ENCODE measurements at places on chromosomes 4 and X.

- no peak for DNase-seq
Measured at GRCh38 chr4:183422962-183423631, 21.3 kb upstream of the CDKN2AIP start.

DNA sequence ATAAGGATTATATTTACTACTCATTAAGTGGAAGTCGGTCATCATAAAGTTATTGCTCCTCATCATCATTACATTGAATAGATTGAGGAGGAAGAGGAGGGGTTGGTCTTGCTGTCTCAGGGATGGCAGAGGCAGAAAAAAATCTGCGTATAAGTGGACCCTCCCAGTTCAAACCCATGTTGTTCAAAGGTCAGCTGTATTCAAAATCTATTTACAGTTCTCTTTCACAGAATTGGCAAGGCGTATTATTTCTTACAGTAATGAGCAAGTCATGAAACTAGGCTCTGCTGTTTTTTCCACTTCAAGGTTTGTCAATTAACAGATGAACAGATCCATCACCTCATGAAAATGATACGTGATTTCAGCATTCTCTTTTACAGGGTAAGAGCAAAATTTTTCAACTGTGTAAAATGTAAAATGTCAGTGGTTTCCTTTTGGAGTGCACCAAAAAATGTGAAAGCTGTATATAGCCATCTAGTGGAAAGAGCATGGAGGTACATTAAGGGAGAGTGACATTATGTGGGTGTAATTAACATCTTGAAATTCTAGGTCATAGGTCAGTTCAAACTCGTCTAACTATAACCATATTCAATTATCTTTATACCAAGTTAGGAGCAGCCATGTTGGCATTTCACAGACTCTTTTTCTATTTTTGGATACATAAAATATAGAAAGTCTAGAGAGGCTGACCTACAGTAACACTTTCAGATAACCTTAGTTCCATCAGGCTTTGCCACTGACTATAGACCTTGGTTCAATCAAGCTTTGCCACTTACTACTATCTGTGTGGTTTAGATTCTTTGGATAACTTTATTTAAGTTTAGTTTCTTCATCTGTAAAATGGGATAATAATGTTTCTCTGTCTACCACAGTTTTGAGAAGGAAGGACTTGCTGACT, 30.1 kb downstream of the NEIL3 start:
- DNase-seq = no peak

DNA sequence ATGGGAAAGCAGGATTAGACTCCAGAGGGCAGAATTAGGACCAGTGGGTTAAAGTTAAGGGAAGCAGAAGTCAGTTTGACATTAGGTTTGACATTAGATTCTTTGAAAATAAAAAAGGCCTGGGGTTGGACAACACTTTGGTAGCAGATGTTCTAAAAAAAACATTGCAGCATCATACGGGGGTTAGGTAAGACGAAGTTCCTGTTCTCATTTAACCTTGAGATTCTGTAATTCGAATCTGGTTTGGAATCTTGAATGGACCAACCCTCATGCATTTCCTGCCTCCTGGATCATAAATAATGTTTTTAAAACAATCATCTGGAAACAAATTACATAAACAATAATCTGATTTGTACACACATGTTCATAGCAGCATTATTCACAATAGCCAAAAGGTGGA, 181.0 kb downstream of the SHROOM3 start:
- DNase-seq = no peak

DNA sequence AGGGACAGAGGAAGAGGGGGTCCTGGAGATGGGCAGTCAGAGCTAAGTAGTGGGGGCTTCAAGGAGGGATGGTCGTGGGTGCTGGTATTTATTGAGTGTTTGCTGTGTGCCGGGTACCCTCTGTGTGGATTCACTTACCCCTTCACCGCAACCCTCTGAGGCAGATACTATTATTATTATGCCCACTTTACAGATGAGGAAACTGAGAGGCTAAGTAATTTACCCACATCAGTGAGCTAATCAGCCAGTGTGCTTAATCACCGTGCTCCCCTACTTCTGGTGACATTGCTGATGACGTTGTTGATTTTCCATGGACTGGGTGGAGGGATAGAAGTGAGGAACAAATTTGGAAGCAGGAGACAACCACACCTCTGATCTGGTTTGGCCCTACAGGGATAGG, 4.1 kb upstream of the KIAA0232 start:
- no peak for DNase-seq

DNA sequence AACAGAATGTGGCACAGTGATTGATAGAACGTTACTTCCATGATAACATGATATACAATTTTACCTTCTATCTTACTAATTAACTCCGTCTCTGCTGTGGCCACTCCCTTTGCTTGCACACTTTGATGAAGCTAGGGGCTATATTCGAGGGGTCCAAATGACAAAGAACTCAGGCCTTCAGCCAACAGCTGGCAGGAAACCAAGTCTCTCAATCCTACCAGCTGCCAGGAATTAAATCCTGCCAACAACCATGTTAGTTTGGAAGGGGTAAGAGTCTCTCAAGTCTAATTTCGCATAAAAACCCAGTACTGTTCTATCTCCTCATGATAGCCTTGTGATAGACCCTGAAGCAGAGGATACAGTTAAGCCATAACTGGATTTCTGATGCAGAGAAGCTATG, 1122.9 kb upstream of the PCDH10 start:
- DNase-seq = no peak

GRCh38 chr4:57109847-57110639, at the start of gene IGFBP7:
Gene IGFBP7 (minus strand): TSS chr4:57110385. CDS start chr4:57110351, 34 bp downstream.
- no peak for DNase-seq

DNA sequence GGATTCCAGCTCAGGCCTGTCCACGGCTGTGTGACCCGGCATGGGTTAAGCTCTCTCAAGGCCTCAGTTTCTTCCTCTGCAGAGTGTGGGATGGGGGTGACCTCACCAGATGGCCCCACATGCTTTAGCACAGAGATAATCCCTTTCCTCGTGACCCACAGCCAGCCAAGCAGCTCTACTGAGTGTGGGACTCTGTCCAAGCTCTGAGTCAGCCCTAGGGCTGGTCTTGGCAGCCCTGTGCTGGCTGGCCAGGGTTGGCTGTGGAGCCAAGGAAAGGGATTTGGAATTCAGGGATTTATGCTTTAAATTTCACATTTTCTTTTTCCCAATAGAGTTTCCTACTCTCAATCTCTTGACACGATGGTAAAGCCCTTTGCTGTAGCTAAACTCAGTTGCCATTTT, 19.7 kb upstream of the SPON2 start:
- DNase-seq = no peak

DNA sequence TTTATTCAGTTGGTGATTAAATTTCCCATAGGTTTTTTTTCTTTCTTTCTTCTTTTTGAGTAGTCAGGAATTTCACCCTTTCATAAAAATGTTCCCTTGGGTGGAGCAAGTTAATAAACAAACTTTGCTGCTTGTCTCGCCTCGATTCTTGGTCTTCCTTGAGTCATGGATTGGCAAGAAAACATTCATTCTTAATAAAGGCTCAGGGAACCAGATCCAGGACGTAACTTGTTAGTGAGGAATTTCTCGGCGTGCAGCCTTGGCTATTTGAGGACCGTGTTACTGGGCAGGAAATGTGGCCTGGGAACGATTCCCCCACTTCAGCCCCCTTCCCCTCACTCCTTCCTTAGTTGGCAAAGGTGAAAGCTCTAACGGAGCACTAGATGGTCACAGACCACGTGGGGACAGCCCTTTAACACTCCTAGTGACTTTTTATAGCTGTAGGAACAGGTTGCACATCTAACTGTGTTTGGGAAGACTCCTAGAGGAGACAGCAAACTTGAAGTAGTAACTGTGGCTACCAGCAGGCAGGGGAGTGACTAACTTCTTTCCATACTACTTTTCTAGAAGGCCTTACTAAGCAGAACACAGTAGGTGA, 106.8 kb downstream of the UCHL1 start:
- no peak for DNase-seq

- no peak for DNase-seq
Measured at GRCh38 chrX:9538544-9539045, 73.7 kb downstream of the TBL1X start.

- DNase-seq = no peak
Measured at GRCh38 chrX:84501798-84502628, at the start of gene HDX. Gene HDX (minus strand): TSS chrX:84502453. CDS start chrX:84475397, 27,056 bp downstream.

GRCh38 chr4:110124711-110125110, 73.7 kb downstream of the ELOVL6 start:
- DNase-seq = no peak

DNA sequence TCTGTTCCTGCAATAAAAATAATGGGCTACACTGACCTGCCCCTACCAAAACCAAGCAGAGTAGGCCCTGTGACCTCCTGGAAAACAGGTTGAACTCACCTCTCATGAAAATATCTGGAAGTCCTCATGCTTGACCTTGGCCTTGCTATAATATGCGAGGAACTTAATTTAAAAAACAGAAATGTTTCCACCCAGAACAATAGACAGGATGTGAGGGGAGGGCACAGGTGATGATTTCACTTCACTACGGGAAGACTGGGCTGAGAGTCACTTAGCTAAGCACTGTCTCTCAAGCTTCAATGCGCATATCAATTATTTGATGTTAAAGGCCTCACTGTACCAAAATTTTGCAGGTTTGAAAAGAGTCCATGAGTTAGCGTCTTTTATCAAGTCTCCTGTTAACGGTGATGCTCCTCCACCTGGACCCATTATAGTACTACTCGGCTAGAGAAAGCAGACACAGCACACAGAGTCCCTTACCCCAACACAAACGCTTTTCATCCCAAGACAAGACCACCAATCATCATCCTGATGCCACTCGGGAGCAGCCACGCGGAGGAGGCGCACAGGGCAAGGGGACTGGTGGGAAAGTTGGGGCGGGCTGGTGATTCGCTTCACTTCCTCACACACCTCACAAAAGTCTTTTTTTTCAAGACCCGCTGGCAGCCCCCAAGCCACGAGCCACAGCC, 25.9 kb downstream of the ZNF721 start:
- no peak for DNase-seq

DNA sequence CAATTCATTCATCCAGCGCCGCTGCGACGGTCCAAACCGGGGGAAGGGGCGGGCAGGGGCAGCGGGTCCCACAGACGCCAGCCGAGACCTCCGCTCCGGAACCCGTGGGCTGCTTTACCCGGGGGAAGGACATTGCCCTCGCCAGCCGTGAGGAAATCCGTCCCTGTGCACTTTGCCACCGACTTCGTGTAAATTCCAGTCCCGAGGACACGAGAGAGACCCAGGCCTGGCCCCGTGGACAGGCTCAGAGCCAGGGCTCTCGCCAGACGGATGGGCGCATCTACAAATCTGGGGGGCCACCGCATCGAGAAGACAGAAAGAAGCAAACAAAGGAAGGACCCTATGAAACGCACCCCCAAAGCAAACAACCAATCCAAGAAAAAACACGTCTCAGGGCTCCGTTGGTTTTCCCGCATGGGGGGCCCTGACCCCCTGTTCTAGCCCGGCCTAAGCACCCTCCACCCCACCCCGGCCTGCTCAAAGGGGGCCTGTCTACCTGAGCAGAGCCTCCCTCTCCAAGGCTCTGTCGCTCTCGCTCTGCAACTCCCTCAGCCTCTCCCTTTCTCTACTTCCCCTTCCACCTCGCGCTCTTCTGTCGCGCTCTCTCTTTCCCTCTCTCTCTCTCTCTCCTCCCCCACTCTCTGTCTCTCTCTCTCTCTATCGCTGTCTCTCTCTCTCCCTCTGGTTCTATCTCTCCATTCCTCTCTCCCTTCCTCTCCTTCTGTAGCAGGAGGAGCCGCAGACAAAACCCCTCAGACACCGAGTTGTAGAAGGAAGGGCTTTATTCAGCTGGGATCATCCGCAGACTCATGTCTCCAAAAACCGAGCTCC, 11.3 kb downstream of the FRG2 start:
- DNase-seq = no peak

GRCh38 chr4:108425988-108426387, 194.4 kb upstream of the RPL34 start:
- no peak for DNase-seq

- DNase-seq = no peak
Measured at GRCh38 chrX:9195199-9195880, 161.4 kb upstream of the FAM9B start.

- DNase-seq = no peak
Measured at GRCh38 chr4:5982156-5982973, 35.9 kb downstream of the C4orf50 start.

- no peak for DNase-seq
Measured at GRCh38 chrX:40446921-40447320, 133.8 kb upstream of the ATP6AP2 start.

DNA sequence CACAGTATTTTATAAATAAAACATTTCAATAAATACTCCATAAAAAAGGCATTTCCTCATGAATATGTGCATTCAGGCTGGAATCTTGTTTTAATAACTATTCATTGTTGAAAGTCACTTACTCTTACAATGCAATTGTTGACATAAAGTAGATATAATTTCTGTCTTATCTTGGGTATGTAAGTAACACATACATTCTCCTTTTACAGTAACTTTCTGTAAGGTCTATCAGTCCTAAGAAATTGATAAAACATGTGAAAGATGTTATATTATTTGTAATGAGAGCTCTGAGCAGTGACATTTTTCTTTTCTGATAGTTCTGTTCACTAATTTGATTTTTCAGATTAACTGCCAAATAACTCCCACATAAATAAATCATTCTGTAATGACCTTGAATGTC, 1249.2 kb downstream of the STIM2 start:
- DNase-seq = no peak

DNA sequence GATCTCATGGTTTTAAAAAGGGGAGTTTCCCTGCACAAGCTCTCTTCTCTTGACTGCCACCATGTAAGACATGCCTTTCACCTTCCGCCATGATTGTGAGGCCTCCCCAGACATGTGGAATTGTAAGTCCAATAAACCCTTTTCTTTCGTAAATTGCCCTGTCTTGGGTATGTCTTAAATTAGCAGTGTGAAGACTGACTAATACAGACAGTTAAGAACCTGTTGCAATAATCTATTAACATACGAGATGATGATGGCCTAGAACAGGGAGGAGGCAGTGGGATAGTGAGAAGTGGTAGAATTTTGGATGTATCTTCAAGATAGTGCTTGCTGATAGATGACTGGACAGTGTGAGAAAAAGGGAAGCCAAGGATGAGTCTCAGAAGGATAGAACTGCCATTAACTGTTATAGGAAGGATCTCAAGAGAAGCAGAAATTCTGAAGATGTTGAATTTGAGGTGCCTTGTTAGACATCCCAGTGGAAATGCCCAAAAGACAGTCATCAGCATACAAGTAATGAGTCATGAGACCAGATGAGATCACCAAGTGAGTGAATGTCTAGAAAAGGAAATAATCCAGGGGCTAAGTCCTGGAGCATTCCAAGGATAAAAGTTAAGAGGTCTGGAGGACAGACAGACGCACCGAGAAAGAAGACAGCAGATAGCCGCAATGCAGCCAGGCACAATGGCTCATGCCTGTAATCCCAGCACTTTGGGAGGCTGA, 38.8 kb upstream of the UGDH start:
- no peak for DNase-seq

DNA sequence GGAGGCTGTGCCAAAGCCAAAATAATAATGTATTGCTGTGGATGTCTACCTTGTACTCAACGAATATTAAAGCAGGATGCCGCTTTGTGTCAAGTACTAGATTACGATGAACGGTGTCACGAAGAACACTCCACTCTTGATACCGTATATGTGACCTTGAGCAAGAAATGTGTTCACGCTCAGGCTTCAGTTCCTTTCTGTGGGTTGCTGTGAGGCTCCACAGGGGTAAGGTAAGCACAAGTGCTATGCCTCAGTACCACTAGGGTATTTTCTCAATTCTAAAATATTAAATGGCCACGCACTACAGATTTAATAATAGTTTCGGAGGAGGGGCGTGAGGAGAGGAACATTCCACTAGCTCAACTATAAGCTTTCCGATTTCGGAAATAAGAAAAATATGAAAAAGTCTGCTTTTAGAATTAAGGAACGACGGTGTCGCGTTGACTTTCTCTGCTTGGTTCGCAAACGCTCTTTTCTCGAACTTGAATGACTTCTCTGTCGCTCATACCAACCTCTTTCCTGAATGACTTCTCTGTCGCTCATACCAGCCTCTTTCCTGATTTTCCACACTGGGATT, 607 bp upstream of the SCOC start:
- DNase-seq = no peak
